ENCODE measurements at places on chromosomes 13 and 19.

DNA sequence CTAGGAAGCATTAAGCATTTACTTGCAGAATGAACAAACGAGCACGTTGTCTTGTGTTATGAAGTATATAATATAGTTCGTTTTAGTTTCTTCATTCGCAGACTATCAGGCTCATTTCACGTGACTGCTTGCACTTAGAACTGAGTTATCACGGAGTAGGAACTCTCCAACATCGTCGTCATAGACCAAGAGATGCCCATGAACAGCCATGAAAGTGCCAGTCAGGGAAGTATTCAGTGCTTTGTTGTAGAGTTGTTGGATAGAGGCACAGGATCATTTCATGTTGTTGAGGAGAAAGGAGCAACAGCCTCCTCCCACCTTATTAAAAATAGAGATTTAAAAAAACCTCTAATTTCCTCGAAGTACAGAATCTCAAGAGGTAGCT lies 977 bp upstream of the IL17D start:
- DNase-seq: no peak

DNA sequence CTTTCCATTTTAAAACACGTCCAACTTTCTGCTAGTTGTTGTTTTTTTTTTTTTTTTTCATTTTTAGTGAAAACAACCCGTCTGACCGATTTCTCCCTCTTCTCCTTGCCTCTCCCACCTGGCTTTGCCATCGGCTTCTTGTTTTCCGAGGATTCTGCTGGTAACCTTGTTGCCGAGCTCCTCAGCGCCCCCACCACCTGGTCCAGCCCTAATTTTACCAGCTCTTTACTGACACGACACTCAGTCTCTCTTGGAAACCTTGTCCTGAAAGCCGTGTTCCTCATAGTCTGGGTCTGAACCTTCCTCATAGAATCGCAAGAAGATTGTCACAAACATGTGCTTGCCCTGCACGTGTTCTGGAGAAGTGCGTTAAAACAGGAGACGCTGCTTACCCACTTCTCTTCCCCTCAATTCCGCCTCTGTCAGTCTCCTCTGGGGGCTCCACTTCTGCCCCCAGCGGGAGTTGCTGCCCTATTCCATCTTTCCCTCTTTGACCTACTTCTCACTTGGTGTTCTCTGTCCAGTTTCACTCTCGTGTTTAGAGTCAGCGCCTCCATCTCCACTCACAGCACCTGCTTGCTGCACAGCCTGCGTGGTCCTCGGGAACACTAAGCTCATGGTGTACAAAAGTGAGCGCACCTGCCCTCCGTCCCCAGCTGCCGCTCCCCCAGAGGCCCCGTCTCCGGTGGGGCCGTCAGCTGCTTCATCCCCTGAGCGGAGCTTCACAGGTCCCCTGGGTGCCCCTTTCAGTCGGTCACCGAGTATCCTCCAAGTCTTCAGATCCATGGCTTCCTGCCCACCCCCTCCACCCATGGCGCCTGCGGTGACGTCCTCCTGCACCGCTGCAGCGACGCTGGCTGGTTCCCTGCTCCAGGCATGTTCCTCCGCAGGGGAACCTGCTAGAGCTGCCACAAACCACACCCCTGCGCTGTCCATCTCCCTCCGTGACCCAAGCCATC lies 65.1 kb downstream of the TM9SF2 start:
- DNase-seq: no peak

DNA sequence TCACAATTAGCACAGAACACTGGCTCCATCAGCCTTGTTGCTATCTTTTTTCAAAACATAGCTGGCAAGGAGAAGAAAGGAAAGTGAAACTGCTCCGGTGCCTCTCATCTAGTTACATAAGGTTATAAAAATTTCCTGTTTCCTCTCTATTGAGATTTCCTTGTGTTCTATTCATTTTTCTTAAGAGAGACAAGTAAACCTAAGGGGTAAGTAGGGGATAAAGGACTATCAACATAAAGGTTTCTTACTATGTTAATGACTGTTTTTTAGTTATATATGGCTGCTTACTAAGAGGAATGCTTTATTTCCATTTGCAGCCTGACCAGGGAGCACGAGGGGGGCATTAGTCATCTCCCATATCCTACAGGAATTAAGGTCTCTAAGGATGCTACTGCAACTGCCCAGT lies 73.2 kb upstream of the MLNR start:
- no peak for DNase-seq

DNA sequence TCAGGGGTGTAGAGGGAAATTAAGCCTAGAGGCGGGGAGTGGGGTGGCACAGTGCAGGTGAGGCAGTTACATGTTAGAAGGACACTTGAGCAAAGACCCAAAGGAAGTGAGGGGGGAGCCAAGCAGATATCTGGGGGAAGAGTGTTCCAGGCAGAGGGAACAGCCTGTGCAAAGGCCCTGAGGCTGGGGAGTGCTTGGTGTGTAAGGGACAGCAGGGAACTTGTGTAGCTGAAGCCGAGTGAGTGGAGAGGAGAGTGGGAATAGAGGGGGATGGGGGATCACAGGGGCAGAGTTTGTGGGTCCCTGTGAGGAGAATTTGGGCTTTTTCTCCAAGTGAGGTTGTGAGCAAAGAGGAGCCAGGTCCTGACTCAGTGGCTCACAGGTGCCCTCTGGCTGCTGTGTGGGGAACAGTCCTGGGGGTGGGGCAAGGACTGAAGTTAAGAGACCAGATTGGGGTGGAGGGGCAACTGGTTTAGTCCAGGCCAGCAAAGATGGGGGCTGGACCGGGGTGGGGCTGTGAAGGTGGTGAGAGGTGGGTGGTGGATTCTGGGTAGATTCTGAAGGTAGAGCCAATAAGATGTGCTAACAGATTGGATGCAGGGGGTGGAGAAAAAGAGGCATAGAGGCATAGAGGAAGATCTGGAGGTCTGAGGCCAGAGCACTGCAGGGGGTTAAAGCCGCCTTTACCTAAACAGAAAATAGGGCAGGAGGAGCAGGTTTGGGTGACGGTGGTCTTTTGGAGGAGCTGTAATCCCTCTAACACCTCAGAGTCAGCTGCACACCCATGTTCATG lies 75.3 kb downstream of the CACNA1A start:
- DNase-seq: no peak

- no peak for DNase-seq
These were observed 6.0 kb upstream of the STK11 start for GRCh38 chr19:1199531-1199930.

DNA sequence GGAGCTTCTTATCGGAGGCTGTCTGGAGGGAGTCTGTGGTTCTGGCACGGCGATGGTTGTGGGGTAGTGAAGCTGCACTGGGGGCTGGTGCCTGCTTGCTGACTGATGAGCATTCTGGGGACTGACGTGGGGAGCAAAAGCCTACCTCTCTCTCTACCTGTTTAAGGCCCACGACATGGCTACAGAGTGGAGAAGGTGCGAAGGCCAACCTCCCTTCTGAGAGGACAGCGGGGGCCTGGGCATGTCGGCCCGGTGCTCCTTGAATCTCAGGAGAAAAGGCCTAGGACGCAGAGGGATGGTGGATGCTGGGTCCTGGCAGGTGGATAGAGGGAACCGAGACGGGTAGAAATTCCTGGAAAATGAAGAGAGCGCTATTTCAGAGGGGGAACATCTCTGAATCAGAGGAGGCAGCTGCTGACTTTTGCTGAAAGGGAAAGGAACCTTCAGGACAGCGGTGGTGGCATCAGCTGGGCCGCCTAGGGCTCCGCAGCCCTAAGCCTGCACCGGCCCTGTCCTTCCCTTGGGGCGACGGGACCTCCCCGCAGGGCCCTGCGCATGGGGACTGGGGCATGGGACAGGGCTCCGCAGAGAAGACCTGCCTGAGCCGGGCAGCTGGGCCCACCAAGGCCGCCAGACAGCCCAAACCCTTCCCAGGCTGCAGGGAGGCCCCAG lies 35.0 kb upstream of the MEDAG start:
- no peak for DNase-seq

GRCh38 chr19:28217022-28217421 lies 995.9 kb downstream of the UQCRFS1 start:
- no peak for DNase-seq

GRCh38 chr19:45999653-46000121 lies 4.4 kb downstream of the CCDC61 start:
- DNase-seq: no peak

DNA sequence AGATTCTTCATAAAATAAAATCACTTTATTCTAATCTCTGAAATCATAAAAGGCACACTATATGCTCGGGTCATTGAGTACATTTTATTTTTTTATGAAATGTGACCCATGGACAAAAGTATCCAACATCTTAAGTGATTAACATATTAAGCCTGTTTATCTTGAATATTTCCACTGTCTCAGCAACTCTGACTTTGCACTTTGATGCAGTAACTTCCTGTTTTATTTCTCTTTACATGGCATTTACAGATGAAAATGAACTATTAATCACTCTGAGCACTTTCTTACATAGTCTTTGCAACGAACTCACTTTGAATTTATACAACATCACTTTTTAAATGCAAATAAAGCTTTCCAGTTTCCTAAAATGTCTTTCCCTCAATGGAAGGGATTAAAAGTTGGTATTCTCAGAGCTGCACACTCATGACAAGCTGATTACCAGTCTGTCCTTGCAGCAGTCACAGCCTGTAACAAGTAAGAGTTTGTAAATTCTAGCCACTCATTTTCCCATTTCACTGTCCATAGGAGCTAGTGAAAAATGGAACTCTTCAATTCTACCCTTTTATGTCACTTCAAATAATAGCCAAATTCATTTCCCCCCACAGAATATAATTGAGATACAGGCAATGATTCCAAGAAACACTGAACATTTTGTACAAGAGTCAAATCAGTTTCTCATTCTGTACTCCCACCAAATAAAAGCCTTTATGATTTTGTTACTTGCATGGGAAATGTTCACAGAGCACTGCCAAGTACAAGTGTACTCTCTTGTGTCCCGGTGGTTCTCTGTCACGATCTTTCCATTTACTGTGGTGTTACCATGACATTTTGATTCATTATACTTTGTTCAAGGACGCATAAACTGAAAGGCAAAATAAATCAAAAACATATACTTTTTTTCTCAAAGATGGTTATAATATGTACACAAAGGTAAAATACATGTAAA lies 1968.9 kb downstream of the PCDH9 start:
- no peak for DNase-seq

DNA sequence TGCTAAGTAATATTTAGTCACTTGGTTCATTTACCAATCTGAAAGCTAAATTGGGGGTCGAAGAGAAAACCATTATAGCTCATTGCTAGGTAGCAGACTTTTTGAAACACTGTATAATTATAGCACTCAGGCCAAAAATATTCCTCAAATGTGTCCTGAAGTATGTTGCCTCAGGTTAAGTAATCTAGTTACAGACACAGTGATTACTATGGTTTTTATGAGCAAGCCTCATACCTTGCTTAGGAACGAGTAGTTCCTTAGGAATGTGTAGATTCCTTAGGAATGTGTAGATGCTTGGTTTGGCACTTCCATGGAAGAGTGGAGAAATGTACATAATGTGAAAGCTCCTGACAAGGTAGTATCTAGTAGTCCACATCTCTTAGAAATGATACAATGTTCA lies 387.5 kb downstream of the LMO7 start:
- no peak for DNase-seq

DNA sequence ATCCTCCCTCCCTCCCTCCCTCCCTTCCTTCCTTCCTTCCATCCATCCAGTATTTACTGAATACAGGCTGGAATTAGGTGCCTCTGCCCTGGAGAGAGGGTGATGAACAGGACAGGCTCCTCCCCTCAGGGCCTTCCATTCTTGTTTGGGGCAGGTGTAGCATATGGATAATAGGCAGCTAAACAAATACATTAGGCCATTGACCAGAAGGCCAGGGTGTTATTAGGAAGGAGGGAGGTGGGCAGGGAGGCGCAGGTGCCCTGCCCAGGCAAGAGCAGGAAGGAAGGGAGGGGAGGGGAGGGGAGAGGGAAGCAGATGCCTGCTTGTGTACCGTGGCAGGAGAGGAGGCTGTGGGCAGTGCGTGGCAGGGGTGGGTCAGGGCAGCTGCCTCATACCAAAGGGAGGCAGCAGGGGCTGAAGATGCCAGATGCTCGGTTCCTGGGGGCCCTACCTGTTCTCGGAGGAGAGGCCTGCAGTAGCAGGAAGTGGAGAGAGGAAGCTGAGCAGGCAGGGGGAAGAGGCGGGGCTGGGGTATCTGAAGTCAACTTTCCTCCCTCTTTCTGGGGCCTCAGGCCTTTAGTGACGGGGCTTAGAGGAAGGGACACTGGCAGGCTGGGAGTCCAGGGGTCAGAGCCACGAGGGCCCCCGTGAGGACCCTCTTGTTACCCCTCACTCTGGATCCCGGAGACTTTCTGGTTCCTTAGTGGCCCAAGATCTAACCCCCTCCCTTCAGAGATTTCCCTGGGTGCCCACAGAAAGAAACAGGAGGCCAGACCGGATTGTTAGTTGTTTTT lies at the start of gene RINL:
Gene RINL (minus strand): TSS at position 495 of the 794 bp plus-strand sequence. CDS start 1,533 bp downstream, outside the sequence.
- no peak for DNase-seq

All from activated CD8-positive, alpha-beta memory T cell treated with anti-CD3 and anti-CD28 coated beads for 4 hours (primary cell).